Dermis microvascular lymphatic vessel endothelial cell (primary cell): ENCODE measurements at places on chromosomes 1 and 21. TPM values are rescaled to one million over a fixed set of nuclear protein-coding genes. Genes with fewer than 3 reads are reported as not detected.

GRCh38 chr1:61313906-61314422 is 231.6 kb downstream of the NFIA start:
- peak; percentile 76 for DNase-seq

DNA sequence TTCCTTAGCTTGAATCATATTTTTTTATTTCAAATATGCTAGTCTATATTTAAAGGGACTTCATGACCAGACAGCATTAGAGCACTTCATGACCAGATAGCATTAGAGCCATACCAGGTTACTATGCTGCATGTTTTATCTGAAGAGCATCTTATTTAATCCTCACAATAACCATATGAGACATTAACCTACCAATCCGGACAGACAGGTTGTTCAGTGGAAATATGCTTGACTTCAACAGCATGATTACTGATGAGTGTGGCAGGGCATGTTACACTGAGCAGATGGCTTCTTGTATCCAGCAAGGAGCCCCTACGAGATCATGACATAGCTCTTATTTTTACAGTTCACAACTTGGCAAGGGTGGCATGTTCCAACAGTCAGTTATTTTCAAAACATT is 85.0 kb upstream of the KCTD3 start:
- no peak for DNase-seq

DNA sequence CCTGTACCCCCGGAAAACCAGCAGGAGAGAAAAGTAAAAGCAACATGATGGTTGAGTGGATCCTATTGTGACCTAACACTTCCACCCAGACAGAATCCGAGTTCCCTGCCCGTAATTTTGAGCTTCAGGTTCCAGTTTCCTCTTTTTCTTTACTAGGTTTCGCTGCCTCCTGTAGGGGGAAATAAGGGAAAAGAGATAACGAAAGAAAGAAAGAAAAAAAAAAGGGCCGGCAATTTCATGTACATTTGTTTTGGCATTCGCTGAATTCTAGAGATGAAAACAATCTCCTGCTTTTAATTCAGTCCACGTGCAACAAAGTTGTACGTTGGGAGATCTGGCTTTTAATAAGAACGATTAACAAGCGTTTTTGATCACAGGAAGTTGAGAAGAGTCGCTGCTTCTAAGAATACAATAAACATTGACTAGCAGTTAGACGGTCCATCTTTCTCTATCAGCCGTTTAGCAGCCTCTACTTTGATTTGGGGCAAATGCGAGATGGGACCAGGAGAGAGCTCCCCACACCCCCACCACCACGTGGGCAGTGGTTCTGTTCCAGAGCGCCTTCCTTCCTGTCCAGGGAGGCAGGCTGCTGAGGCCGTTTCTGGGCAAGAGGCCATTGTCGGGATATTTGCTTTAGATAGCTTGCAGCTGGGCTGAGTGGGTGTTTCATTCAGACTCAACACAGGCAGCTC is 155.9 kb upstream of the RUNX1 start:
- DNase-seq: peak; percentile 86

SOD1 gene
- 133 and 183 TPM in 2 replicates for total RNA-seq

- DNase-seq: no peak
These were observed 41.5 kb downstream of the NCAM2 start for GRCh38 chr21:21039624-21040170.

LAMC1 gene
- total RNA-seq: 337 and 395 TPM in 2 replicates

DNA sequence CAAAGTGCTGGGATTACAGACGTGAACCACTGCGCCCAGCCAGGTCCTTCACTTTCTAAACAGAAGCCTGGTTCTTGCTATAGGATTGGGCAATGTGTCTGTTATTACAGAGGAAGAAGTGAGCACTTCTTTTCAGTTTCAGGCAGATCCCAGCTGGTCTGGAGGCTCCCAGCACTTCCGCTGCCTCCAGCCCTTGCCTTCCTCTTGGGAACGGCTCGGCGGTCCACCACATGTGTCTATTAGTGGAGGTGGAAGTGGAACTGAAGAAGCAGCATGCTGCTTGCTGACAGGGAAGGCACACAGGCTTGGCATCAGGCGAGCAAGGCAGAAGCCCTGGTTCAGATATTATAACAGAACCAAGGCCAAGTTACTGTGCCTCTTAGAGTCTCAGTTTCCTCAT is 17.0 kb downstream of the MKNK1 start:
- DNase-seq: no peak

C4BPA gene
- not detected in 2 replicates for total RNA-seq

DNA sequence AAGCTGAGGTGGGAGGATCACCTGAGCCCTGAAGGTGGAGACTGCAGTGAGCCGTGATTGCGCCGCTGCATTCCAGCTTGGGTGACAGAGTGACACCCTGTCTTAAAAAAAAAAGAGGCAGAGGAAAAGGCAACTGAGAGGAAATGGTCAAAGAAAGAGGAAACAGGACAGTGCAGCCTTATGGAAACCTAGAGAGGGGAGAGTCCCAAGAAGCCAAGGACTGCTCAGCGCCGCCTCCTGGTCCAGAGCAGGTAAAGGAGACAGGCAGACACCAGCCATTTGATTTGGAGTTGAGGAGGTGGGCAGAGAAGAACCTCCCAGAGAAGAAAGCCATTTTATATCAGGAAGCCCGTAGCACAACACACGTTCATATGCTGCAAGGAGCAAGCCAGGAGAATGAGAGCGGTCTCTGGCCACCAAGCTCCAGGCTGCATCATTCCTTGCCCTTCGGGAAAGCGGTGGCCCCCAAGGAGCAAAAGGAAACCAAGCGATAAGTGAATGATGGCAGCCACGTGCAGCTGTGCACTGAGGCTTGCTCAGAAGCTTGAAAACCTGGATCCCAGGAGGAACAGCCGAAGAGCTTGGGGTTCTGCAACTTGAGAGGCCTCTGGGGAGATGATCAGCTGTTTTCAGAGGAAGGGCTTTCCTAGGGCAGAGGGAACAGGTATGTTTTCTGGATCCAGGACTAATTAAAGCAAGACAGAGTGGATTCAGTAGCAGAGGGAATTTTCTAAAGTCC is 33.7 kb downstream of the LRRC42 start:
- DNase-seq: no peak

GRCh38 chr1:223824712-223825111 is 21.0 kb downstream of the TP53BP2 start:
- no peak for DNase-seq

DNA sequence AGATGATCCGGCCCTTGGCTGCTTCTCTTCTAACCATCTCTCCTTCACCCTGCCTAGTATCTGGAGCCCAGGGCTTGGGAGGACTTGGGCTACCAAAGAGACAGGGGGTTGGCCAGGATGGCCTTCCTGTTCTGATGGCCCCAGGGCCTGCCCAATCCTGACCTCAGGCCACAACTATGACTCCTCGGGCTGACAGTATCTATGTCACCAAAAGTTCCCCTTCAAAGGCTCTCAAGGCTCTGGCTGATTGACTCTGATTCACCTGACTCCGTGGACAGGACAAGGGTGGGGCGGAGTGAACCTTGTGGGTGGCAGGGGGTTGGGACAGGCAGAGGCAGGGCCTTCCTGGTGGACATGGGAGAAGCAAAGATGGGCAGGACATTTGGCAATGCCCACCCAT is 12.7 kb downstream of the MEF2D start:
- DNase-seq: no peak

DNA sequence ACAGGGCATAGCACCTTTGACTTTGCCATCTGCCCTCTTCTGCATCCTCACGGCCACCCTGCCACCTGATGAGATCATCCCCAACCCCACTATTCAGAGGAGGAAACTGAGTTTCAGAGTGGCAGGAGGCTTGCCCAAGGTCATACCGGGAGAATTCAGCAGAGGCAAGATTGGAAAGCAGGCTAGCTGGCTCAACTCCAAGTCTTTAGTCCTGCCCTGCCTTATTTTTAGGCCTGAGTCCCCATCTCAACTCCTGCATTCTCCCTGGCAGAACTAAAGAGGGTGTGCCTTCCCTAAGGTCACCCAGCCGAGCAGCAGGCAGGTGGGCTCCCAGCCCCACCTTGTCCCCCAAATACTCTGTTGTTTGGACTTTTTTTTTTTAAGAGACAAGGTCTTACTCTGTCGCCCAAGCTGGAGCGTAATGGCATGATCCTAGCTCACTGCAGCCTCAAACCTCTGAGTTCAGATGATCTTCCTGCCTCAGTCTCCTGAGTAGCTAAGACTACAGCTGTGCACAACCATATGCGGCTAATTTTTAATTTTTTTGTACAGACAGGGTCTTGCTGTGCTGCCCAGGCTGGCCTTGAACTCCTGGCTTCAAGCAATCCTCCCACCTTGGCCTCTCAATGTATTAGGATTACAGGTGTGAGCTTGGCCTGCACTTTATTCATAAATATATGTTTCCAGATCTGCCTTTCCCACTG is 13.8 kb upstream of the FGR start:
- no peak for DNase-seq

DNA sequence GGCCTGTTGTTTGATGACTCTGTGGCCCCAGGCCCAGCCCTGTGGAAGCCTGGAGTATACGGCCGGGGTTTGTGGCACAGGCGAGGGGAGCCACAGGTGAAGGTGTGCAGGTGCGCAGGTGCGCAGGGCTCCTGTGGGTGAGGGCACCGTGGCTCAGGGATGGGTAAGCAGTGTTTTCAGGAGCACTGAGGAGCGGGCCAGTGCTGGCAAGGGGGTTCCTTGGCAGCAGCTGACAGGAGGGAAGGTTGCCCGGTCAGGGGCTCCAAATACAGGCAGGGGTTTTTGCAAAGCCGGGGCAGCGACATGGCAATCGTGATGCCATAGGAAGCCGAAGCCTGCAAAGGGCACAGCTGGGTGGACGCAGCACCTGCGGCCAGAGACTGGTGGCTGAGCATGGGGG is 20.7 kb downstream of the AGPAT3 start:
- no peak for DNase-seq

- no peak for DNase-seq
These were observed 519.8 kb downstream of the COL11A1 start for GRCh38 chr1:102588536-102588935.

DNA sequence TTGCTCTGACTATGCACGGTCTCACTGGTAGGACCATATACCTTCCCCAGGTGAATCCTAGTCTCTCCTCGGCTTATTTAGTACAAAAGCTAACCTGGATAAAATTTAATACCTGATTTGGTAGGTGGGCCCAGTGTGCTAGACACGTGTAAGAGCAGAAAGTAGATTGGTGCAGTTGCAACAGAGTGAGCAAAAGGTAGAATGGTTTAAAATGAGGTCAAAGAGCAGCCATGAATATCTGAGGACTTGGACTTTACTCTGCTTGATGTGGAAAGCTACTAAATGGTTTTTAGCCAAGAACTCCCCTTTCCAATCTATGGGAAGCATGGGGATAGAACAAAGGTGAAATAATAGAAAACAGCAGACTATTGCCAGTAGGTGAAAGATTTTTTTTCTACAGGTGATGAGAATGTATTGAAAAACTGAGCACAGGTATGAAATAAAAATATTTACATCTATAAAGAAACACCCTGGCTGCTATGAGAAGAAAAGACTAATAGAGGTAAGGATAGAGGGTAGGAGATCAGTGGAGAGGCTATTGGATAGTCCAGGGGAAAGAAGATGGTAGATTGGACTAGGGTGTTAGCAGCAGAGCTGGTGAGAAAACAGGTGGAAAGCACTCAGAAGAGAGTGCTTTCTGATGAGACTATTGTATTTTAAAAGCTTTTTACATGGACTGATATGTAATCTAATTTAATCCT is 61.3 kb upstream of the BCL9 start:
- DNase-seq: no peak

- DNase-seq: no peak
These were observed 110.8 kb downstream of the GREM2 start for GRCh38 chr1:240501115-240501514.

GRCh38 chr1:7692005-7692404 is 79.1 kb upstream of the VAMP3 start:
- DNase-seq: no peak

KCNJ9 gene
- not detected in 2 replicates for total RNA-seq

DNA sequence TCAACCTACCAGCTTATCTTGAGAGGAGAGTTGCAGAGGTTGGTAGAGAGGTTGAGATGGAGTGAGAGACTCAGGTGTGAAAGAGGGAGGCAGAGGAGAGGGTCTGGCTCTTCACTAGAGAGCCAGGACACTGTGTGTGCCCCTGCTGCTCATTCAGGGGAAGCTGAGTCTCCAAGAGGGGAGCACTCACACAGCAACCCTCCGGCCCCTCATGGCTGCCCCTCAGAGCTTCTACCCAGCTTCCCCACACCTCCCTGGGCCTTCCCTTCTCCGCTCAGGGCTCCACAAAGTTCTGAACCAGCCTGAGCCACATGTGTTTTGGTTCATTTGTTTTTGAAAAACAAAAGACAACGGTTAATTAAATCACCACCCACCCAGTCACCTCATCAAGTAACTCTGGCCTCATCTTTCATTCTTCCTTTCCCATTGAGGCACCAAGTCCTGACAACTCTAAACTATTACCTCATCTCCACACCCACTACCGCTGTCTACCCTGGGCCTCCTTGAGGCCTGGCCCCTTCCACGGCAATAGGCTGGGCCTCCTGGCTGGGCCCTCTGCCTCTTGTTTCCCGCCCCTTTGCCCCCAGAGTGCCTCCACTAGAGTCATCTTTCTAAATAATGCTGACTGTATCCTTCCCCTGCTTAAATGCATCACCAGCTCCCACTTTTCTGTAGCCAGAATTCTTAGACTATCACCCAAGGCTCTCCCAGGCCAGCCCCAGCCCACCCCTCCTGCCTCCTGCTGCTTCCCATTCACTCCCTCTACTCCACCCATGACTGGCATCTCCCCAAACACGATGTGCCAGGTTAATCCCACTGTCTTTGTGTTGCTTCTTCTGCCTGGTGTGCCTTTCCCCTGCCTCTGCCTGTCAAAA is 33.0 kb downstream of the TNNT2 start:
- no peak for DNase-seq

FLG2 gene
- total RNA-seq: not detected in 2 replicates

OR2L8 gene
- not detected in 2 replicates for total RNA-seq

CCDC181 gene
- total RNA-seq: not detected in 2 replicates

MCOLN3 gene
- not detected in 2 replicates for total RNA-seq

GRCh38 chr21:40723966-40724365 is 123.0 kb downstream of the DSCAM start:
- DNase-seq: no peak

- no peak for DNase-seq
These were observed 296.0 kb downstream of the TBX15 start for GRCh38 chr1:118692143-118692542.

C1orf87 gene
- not detected in 2 replicates for total RNA-seq

DNA sequence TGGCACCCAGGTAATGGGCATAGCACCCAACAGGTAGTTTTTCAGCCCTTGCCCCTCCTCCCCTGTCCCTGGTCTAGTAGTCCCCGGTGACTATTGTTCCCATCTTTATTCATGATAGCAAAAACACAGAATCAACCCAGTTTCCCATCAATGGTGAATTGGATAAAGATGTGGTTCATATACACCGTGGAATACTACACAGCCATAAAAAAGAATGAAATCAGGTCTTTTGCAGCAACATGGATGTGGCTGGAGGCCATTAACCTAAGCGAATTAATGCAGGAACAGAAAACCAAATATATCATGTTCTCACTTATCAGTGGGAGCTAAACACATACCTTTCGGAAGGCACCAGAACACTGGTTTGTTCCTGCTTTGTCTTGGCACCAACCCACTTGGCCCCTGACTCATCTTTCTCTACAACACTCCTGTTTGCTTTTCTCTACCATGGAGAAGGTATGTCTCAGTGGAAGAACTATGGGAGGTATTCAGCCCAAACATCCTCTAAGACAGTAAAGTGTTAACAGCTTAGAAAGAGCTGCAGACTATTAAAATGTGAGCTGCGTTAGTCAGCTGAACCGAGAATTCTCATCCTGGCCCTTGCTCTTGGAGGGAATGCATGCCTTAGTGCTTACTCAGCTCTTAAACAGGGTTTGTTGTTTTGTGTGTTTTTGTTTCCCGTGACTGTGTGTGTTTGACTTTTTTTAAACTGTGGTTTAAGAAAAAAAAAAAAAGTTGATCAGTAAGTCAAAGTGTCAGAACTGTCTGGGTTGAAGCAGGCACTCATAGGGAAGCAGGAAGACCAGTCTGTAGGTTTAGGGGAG is 203.0 kb downstream of the TOMM20 start:
- peak; percentile 40 for DNase-seq

HCRTR1 gene
- total RNA-seq: 0.77 and 2.8 TPM in 2 replicates

GRCh38 chr1:108925920-108926319 is 37.4 kb downstream of the CLCC1 start:
- no peak for DNase-seq
